GM13976 (cell line): ENCODE measurements at places on chromosomes 2 and 18.

DNA sequence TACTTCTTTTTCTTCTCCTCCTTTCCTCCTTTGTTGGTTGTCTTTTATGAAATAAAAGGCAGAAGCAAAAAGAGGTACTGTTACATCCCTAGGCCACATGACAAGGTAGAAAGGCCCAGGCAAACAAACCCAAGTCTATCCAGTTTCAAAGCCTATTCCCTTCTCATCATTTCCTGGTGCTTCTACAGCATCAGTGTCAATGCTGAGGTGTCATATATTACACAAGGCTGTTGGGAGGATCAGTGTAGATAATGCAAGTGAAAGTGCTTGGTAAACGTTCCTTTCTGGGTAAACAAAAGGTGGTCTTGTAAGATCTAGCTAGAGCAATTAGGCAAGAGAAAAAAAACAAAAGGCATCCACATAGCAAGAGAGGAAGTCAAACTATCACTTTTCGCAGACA, 64.9 kb downstream of the EVA1A start:
- no peak for DNase-seq

DNA sequence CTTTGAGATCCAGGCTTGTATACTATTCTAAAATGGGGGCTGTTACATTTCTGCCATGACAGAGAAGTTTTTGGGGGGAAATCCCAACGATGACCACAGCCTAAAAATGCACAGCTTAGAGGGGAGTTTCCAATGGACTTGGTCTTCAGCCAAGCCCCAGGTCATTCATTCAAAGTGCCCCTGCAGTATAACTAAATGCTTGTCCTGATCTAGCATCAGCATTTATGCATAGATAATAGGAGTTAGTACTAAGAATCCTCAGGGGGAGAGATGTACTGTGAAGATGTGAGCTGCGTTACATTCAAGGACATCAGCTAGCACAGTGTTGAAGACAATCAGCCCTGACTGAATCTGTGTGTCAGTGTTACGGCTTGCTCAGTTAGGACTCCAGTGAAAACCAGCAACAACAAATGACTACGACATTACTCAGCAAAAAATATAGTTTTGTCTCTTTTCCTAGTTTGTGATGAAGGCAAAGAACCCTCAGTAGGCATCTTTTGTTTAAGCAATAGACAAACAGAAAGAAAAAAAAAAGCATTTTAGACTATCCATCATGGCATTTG, 160.9 kb downstream of the ZEB2 start:
- DNase-seq = peak; percentile 62

GRCh38 chr2:149489452-149489851, 98.1 kb downstream of the MMADHC start:
- no peak for DNase-seq

DNA sequence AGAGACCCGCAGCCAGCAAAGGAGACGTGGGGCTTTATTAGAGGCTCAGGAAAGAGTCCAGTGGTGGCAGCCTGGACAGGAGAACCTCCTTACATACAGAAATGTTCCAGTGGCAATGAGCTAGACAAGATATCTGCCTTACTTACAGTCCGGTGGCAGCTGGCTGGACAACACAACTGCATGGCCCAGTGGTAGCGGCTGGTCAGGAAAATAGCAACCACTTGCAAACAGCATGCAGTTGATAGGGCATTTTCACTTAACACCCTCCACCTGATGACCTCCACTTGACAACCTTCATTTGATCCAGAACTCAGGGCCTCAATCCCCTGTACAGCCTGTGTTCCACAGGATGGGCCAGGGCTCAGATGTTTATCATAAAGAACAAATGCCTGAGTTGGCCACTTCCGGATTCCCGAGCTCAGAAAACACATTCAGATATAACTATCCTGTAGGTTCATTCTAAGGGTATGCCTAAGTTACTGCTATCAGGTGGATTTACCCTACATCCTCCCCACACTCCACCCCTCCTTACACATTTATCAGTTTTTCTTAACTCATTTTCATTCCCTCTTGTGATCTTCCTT, 63.3 kb upstream of the ITPRID2 start:
- DNase-seq = no peak

- no peak for DNase-seq
Observed at GRCh38 chr2:195029804-195030654, 627.0 kb upstream of the SLC39A10 start.

- DNase-seq = no peak
Observed at GRCh38 chr2:42031281-42032223, 16.3 kb upstream of the PKDCC start.

DNA sequence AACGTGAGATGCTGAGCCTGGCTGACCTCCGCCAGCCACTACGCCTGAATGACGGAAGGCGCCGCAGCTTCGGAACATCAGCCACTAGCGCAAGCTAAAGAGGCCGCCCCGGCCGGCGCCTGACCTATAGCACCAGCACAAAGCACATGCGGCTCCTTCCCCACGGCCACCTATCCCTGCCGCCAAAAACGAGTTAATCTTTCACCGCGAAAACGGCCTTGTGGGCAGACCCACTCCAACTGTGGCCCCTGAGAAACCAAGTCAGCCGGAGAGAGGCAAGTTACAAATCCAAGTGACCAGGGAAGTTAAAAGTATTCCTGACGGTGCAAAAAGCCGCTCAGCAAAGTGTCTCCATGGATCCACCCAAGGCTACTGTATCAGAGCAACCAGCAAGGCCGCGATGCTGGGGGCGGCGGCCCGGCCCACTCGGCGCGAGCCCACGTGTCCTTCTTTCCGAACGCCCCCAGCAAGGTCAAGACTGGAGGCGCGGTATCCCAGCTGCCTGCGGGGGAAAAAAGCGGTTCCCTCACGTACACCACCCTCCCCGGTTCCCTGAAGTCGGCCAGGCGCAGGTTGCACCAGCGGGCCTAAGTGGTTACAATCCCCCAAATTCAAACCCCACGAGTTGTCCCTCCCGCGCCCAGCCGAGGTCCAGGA, 575 bp downstream of the HSPD1 start:
- peak; percentile 62 for DNase-seq

- DNase-seq = no peak
Observed at GRCh38 chr2:115075800-115076199, 633.4 kb downstream of the DPP10 start.

DNA sequence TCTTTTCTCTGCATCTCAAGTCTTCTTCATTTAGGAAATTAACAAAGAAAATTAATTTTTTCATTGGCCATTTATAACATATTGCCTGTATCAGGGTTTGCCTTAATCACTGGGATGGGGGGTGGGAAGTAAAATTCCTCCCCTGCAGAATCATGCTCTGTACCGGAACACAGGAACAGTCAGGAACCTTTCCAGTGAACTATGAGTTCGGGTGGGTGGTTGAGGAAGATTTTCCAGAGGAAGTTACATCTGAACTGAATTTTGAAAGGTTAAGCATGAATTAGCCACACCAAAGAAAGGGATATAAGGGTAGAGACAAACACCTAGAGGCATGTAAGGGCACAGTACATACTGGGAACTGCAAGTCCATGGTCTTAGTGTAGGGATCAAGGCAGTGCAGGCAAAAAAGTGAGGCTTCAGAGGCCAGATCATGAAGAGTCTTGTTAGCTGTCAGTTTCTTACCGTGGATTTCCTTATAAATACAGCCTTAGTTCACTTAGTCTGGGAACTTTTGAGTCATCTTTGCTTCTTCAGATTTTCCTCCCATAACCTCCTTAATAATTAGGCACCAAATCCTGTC, 55.6 kb downstream of the FAM117B start:
- no peak for DNase-seq

DNA sequence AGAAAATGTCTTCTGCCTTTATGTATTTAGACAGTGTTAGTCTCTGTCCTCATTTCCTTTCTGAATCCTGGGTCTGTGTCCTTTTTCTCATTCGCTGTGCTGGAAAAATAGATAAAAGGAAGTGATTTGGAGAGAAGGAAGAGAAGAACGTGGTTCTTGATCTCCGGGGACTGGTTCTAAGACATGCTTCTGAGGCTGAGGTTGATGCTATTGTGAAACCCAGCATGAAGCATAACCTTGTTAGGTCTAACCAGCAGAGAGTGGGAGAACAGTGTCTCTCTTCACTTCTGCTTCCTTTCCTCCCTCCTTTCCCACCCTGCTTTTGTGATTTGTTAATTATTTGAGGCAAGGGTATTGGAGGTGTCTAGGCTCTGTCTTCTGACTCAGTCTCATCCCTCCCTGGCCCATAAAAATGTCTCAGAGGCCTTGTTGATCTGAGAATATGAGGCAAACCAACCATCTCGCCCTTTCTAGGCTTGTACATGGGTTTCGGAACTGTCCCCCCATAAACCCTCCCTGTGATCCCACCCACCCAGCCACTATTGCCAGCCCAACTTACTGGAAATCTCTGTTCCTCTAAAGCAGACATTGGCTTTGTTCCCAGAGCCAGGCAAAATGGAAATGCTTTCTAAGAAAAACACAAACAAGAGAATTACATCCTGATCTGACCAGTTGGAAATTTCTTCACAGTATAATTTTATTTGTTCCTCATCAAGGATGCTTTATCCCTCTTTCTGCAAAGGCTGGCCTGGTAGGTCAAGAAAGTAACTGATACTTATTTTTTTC, 360.6 kb upstream of the TNP1 start:
- no peak for DNase-seq

- DNase-seq = no peak
Observed at GRCh38 chr2:20942646-20943125, 101.2 kb downstream of the APOB start.

DNA sequence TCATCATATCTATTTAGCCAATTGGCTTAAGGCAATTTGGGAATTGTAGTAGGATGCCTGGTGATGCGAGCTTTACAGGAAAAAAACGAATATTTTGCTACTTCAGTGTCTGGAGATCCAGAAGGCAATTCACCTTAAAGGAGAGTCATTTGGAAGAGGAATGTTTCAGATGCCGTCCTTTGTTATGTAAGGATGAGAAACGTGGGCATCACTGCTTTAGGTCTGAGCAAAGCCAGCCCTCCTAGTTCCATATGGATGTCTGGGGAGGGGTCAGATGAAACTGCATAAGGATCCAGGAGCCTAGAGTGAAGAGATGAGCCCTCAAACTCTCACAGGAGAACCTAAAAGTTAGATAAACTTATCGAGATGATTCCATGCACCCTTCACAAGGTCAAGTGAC, 30.9 kb upstream of the DOCK10 start:
- DNase-seq = no peak

GRCh38 chr18:32156855-32157254, 33.0 kb upstream of the MEP1B start:
- no peak for DNase-seq
